Stimulated activated CD4-positive, alpha-beta T cell treated with anti-CD3 and anti-CD28 coated beads, TNF-alpha, amount 100 ng/mL, for 48 hours (primary cell): ENCODE measurements at places on chromosomes 16 and 17.

GRCh38 chr17:7575959-7576358 is 3.5 kb upstream of the CD68 start:
- no peak for DNase-seq

- DNase-seq: no peak
These were observed 479 bp downstream of the IRX6 start for GRCh38 chr16:55324285-55325079.

GRCh38 chr17:82243648-82244412 is 15.0 kb downstream of the SLC16A3 start:
- no peak for DNase-seq

- DNase-seq: no peak
These were observed 51.6 kb downstream of the NUP93 start for GRCh38 chr16:56781528-56781961.

DNA sequence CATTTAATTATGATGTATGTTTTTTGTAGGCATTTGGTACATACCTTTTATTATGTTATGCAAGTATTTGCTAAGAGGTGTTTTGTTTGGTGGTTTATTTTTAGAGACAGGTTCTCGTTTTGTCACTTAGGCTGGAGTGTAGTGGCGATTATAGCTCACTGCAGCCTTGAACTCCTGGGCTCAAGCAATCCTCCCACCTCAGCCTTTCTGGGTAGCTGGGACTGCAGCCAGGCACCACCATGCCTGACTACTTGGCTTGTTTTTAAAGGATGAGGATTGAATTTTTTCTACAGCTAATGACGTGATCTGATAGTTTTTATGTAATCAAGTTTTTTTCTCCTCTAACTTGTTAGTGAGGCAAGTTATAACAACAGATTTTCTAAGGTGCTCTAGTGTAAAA is 199.6 kb downstream of the SPECC1 start:
- no peak for DNase-seq

GRCh38 chr17:33955461-33955860 is 299.6 kb upstream of the CCL2 start:
- DNase-seq: no peak
